ENCODE measurements at places on chromosomes 12 and 14.
A peak's percentile ranks its signal among the peaks of the same experiment; 100 is the strongest.

DNA sequence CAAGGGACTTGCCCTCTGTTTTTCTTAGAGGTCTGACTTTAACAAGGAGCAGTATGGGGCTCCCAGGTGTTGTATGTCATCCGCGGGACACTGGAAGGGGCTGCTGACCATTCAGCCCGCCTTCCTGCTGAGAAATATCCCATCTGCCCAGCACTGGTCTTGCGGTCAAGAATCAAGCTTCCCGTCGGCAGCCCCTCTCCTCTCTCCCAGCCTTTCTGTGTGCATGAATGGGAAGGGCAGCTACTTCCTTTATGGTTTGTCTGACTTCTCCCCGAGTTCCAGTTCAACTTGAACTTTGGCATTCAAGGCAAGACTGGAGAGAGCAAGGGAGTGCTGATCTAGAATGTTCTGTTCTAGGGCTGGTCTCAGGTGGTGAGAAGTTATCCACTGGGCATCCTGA is 51.5 kb downstream of the PSMA6 start:
- DNase-seq, result no peak

GRCh38 chr12:77131977-77132490 is 66.7 kb upstream of the E2F7 start:
- no peak for DNase-seq

DNA sequence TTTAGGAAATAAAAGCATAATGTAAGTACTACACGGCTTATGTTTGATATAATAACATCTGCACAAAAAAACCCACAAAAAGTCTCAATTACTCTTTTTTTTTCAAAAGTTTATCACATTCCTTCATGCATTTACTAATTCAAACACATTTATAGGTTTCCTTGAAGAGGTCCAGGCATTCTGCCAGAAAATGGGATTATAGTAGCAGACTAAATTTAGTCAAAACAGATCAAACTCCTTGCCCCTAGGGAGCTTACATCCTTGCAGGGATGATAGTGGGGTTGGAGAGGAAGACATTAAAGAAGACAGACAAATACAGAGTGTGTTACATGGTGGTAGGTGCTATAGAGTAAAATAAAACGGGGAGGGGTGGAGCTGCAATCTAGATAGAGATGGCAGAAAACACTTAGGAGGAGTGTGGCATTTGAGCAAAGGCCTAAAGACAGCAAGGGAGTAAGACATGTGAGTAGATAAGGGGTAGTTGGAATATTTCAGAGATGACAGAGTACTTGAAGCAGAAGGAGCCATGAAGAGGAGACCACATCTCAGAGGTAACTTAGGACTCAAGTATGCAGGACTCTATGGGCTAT is 266.9 kb downstream of the PPFIA2 start:
- no peak for DNase-seq

DNA sequence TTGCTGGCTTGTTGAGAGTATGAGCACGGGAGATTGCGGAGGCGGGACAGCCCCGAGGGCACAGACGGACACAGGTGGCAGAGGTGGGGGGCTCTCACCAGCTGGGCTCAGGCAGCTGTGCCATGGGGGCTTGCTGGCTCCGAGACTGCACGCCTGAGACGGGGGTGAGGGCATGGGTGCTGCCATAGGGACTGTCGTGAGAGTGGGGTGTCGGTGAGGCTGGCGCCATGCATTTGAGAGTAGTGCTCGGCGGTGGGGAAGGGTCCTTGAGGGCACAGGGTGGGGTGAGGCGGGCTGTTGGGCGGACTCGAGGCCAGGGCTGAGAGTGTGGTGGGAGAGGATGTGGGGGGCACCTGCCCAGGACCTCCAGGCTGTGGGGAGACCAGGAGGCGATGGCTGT is 40.7 kb upstream of the TEX22 start:
- no peak for DNase-seq

DNA sequence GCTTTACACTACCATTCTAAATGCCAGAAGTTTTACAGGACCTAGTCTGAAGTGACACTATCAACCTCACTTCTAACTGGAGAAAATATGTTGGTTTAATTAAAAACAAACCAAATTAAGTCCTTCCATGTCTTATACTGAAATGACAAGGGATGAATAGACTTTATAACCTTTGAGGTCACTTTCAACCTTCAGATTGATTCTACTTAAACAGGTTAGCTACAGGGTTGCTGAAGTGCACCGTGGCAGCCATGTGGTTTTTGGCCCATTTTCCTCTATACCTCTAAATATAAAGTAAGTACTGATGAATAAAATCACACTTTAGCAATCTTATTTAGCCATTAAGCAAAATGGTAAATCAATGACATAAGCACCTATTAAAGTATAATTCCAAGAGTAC is 3.9 kb downstream of the SLC38A2 start:
- DNase-seq, result no peak

DNA sequence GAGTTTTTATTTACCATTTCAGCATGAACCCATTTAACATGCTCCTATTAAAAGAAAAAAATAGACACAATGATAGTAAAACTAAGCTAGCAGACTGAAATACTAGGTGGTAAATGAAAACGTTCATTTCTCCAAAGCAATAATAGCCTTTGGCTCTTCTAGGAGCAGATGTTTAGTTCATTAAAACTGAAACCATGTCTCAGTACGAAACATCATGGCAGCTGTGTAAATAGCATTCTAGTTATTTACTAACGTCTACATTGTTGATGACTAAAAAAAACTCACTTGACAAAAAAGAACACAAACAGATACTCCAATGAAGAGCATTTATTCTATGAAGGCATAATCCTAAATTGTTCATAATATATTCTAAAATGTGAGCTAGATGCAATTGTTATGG is 17.9 kb downstream of the RECQL start:
- no peak for DNase-seq

DNA sequence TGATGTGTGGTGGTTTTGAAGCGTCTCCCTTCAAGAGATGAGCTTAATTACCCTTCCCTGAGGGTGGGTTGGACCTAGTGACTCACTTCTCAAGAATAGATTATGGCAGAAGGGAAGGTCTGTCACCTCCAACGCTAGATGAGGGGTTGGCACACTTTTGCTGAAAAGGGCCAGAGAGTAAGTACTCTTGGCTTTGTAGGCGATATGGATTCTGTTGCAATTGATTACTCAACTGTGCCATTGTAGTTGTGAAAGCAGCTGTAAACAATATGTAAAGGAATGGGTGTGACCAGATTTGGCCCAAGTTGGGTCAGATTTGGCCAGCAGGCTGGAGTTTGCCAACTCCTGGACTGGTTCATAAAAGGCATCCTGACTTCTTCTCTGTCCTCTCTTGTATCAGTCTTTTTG is 53.3 kb downstream of the SMIM41 start:
- DNase-seq, result no peak

GRCh38 chr12:131592972-131593371 is 117.9 kb upstream of the SFSWAP start:
- DNase-seq, result no peak

DNA sequence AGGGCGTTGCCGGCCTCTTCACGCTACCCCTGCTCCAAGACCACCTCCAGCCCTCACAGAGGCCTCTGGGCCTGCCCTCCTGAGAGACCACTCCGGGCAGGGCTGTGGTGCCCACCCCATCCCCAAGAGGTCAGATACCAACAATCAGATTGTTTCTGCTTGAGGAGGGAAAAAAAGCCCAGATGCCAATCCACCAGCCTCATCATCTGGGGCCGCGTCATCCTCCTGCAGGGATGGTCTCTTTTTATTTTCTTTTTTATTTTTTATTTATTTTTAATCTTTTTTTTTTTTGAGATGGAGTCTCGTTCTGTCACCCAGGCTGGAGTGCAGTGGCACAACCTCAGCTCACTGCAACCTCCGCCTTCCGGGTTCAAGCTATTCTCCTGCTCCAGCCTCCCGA is 93.4 kb downstream of the FBXL14 start:
- no peak for DNase-seq

GRCh38 chr14:100283984-100284881 is 22.0 kb downstream of the SLC25A29 start:
- no peak for DNase-seq

DNA sequence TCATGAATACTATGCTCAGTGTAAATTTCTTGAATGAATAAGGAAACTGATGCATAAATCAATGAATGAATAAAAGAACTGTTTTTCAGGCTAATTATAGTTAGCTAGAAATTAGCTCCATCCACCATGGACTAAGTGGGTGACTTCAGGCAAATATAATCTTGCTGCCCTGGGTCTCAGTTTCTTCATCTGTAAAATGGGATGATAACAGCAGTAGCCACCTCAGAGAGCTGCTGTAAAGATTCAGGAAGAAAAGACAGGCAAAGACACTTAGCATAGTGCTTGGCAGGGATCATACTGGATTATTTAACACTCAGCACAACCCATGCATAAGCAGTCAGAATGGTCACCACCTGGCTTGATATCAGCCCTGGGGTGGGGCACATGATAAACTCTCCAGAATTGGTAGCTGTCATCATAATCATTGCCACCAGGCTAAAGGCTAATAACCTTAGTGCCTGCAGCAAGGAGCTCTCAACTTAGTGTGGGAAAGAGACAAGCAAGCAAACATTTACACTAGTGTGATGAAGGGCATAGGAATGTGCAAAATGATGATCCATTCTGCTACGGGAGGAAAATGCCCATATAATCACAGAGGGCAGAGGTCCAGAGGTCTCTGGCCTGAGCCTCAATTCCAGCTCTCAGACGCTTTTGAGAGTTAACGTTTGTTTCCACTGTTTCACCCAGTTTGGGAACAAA is 234.7 kb upstream of the TBX3 start:
- no peak for DNase-seq

- DNase-seq, result no peak
These were observed 465.2 kb downstream of the PCNX1 start for GRCh38 chr14:71372411-71372838.

GRCh38 chr12:51972422-51972812 is 20.9 kb downstream of the ACVR1B start:
- DNase-seq, result no peak

GRCh38 chr12:25254271-25254880 is 3.6 kb upstream of the KRAS start:
- no peak for DNase-seq

DNA sequence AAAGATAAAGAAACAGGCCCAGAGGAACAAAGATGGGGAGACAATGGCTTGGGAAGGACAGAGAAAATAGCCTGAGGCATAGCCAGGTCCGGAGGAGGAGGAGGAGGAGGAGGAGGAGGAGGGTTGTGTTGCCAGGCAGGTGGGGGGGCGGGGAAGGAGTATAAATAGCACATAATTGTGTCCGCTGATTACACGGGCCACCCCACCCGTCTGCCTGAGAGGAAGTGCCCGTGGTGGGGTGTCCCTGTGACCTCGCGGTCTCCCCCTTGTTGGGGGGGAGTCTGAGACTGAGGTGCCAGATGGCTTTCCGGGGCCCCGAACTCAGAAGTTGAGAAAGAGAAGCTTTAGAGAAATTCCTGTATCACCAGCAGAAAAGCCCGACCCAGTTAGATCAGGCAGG is 1.9 kb upstream of the SP7 start:
- no peak for DNase-seq

DNA sequence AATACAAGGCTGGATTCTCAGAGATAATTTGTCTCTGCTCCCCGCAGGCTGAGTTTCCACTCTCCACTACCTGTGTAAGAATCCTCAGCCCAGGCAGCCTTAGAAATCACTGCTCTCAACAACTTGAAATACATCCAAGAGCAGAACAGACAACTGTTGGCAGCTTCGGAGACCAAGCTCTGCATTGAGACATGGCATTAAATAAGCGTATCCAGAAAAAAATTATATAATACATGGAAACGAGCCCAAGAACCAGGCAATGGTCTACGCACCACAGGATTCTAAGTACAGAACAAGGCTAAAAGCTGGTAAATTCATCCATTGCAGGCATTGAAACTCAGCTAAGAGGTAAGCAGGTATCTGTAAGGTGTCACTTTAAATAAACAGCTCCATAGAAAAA is 165.5 kb upstream of the DIO3 start:
- no peak for DNase-seq

DNA sequence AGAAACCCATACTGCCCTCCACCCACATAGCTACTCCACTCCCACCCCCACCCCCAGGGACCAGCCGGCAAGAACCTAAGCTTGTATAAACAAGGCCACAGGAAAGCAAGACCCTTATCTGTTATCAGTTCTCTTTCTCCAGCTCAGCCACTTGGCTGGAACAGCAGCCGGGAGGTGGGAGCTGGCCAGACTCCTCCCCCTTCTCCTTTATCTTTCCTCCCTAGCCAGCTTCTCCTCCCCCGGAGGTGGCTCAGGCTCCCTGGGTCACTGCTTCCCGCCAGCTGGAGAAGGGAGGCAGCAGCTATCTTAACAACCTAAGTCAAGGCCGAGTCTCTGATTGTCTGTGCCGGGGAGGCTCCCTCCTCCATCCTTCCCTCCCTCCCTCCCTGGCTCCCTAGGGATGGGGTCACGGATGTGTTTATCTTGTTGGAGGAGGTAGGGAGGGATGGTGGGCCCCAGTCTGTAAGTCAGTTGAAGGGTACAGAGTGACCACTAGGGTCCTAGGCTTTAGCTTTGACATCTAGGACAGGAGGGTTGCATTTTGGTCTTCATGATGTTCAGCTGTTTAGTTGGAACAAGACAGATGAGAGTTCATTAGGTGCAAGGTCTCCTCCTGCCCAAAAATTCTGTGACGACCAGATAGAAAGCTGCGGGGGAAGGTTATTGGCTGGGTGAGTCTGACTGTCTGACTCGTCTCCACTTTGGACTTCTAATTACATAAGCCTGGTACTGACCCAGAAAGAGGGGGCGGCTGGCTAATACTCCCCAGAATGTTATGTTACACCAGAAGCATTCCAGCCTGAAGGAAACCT is 29.7 kb downstream of the ZFP36L1 start:
- DNase-seq, result no peak

- DNase-seq, result no peak
These were observed 1176.7 kb upstream of the SEL1L start for GRCh38 chr14:82710267-82710841.

GRCh38 chr14:69574263-69574953 is at the start of gene CCDC177:
Gene CCDC177, minus strand, starts transcription at chr14:69574871. Its CDS starts 1,249 bp downstream, at chr14:69573622.
- DNase-seq, result peak; percentile 47

GRCh38 chr12:113804961-113805600 is 161.0 kb downstream of the RBM19 start:
- DNase-seq, result no peak
